ENCODE measurements at places on chromosomes 5 and 9. TPM values are rescaled to one million over a fixed set of nuclear protein-coding genes. Genes with fewer than 3 reads are reported as not detected.

The NUTM2F gene
- total RNA-seq, result not detected

The MEGF10 gene
- total RNA-seq, result 72.2 TPM

The THBS4 gene
- total RNA-seq, result 4.9 TPM

The SLC34A3 gene
- total RNA-seq, result not detected

The PCDHB11 gene
- 12.2 TPM for total RNA-seq

The MYORG gene
- total RNA-seq, result 6.3 TPM

The PRRX2 gene
- total RNA-seq, result not detected

The TAF11L10 gene
- not detected for total RNA-seq

The GADD45G gene
- 6.9 TPM for total RNA-seq

The PCDHB8 gene
- 6.9 TPM for total RNA-seq

The LPCAT1 gene
- 82.4 TPM for total RNA-seq

The RANBP6 gene
- total RNA-seq, result 52.1 TPM

The TNFSF8 gene
- total RNA-seq, result 0.18 TPM

The ENTPD2 gene
- total RNA-seq, result 0.45 TPM

The LCN1 gene
- total RNA-seq, result not detected

The LECT2 gene
- total RNA-seq, result not detected

The LPAR1 gene
- 13.4 TPM for total RNA-seq

The ENTPD8 gene
- total RNA-seq, result 0.09 TPM

The F2RL2 gene
- total RNA-seq, result 0.27 TPM

The ASS1 gene
- total RNA-seq, result 37.8 TPM

The PRUNE2 gene
- total RNA-seq, result 25.2 TPM

The ZNF367 gene
- total RNA-seq, result 8.3 TPM

The ANKS6 gene
- 11.1 TPM for total RNA-seq

The LCN15 gene
- not detected for total RNA-seq

The GOLM1 gene
- total RNA-seq, result 74.3 TPM

The SARDH gene
- 4.2 TPM for total RNA-seq

The WNK2 gene
- total RNA-seq, result 47.4 TPM

The SPATA31D4 gene
- not detected for total RNA-seq

The BARHL1 gene
- total RNA-seq, result 19.3 TPM

The DND1 gene
- 0.73 TPM for total RNA-seq

The RGMB gene
- total RNA-seq, result 137 TPM

The ATOSB gene
- total RNA-seq, result 11.2 TPM

The SH2D3C gene
- 8.5 TPM for total RNA-seq

The ABLIM3 gene
- total RNA-seq, result 43.3 TPM

Measured in cerebellum (tissue), 4 donors.